ENCODE measurements at places on chromosomes 1 and 21. TPM values are rescaled to one million over a fixed set of nuclear protein-coding genes. Genes with fewer than 3 reads are reported as not detected.
A peak's percentile ranks its signal among the peaks of the same experiment; 100 is the strongest.

Gene TRIM63
- 0.46 TPM for total RNA-seq

DNA sequence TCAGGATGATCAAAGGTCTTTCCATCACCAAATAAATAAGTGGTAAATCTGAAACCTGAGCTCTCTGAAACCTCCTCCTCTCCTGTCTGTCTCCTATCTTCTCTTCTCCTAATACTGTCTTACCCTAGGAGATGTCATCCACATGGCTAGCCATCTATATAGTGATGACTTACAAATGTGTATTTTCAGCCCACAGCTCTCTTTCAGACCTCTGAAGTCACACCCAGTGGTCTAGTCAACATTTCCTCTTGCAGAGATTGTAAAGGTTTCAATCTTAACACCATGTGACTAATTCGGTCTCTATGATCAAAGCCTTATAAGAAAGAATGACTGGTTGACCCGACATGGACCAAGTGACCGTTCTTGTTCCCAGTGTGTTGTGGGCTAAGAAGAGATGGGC is 63.1 kb upstream of the DPT start:
- DNase-seq: no peak

DNA sequence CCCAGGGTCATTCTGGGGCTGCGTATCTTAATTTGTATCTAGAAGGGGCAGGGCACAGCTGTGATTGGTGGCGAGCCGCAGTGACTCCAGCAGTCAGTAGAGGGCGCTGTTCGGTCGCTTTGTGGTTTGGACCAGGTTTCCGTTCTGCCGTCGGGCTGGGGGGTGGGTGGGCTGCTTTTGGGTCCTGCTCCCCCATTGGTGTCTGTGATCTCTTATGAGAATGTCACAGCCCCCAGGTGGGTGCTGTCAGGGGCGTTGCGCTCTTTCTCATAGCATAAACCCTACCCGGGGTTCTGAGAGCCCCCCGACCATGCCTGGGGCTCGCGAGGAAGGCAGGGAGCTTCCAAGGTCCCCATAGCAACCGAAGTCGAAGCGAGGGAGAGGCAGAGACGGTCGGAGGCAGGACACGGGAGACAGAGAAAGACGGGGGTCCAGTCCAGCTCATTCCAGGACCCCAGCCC is 5.4 kb downstream of the TFF3 start:
- peak; percentile 79 for DNase-seq

DNA sequence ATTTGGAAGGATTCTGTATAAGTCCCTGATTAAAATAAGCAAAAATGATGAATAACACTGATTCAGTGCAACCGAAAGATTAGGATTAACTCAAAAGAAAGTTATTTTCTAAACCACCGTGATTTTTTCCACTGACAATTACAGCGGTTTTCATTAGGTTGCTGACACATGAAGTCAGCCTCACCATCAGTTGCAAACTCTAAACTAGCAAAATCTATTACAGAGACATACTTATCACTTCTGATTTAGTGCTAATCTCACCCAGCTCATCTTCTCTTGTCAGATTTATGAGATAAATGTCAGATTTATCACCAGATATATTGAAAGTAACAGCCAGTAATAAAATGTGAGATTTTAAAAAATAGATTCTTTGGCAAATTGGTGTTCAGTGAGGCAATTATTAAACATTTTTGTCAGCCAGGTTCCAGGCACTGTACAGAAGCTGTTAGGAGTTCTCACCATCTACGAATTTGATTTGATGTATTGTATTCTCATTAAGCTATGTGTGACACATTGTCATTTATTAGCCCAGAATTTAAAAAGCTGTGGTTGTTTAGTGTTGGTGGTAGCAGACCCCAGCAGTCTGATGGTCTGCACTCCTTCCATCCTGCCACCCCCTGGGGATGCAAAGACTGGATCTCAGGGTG is 37.3 kb upstream of the LGALS8 start:
- no peak for DNase-seq

- DNase-seq: no peak
Measured at GRCh38 chr1:75731881-75732280, 7.4 kb downstream of the ACADM start.

GRCh38 chr1:159205225-159205624 is 550 bp downstream of the ACKR1 start:
- no peak for DNase-seq

Gene INTS7
- total RNA-seq: 15.9 TPM

GRCh38 chr1:248045209-248045608 is 1.4 kb upstream of the OR2L3 start:
- no peak for DNase-seq

- no peak for DNase-seq
Measured at GRCh38 chr1:57770772-57771171, 346.9 kb upstream of the DAB1 start.

DNA sequence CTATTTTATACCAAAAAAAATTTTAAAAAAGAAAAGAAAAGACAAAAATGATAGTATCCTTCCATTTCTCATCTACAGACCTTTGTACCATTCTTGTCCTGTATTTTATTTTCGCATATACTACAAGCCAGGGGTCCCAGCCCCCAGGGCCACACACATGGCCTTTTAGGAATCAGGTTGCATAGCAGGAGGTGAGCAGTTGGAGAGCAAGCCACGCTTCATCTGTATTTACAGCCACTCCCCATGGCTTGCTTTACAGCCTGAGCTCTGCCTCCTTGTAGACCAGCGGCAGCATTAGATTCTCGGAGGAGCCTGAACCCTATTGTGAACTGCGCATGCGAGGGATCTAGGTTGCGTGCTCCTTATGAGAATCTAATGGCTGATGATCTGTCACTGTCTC is 39.8 kb downstream of the RASSF5 start:
- no peak for DNase-seq

DNA sequence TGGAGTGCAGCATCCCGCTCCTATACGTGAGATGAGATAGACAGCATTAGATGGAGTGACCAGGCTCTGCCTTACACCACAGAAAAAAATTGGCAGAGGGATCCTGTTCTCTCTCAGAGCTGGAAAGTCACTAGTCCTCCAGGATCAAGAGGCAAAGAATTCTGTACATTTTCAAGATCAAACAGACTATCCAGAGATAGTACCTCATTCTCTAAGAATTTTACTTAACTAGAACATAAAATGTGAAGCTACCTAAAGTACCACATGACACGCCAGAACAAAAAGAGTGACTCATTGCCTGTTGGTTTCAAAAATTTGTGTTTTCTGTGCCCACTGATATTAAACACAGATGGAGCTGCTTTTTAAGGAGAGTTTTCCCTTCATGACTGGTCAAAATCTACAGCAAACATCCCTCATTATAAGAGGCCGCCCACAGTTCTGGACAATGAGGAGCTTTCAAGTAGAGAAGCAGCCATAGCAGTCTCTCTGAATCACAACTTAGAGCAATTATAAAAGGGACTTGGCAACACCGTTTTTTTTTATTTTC is 32.3 kb downstream of the CD160 start:
- DNase-seq: no peak

Gene EDARADD
- 0.78 TPM for total RNA-seq

DNA sequence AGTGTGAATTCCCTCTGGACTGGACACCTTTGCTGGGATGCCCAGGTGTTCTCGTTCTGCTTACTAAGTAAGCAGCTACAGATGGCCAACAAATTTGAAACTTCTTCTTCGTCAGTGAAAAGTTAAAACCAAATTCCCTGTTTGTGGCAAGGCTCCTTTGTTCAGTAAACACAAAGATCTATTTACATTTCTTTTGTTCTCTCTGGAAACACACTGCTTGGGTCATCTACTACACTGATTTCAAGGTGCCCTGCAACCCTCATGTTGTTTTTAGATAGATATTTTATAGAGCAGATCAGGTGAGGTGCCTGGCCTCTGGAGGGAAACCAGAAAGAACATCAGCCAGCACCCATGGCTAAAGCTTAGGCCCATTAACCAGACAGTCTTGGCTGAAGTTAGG is 157.2 kb upstream of the UBE2U start:
- DNase-seq: no peak
